ENCODE measurements at places on chromosomes 2 and 18.

DNA sequence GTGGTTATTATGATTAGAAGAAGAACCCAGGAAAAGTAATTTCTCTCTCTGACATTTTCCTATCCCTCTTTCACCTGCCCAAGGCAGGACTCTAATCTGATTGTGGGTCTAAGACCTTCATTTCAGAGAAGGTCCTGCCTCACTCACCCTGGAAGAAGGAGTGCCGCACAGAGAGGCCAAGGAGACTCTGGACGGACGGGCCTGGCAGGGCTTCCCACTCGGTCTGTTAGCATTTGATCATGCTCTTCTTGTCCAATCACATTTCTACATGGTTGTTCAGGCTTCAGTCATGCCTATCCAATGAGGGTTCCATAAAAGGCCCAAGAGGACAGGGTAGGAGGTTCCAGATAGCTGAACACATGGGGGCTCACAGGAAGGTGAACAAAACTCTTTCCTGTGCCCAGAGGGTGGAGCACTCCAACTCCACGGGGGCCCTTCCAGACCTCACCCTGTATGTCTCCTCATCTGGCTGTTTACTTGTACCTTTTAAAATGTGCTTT, 27.0 kb downstream of the ZNF892 start:
- no peak for DNase-seq

DNA sequence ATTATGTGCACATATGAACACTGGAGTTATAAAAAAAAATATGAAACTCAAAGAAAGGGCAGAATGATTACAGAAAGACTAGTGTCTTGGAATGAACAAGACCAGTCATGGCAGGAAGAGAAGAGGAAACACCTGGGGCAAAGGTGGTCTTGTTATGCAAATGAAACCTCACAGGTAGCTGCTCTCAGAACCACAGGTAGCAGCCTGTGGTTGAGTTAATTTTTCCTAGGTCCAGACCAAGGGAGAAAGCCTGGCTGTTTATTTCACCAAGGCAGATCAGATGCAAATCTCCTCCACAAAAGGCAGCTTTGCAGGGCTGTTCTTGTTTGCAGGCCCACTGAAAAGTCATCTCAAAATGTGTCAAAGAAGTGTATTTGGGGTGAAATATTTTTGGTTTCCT, 785.8 kb downstream of the RNF144A start:
- DNase-seq, result no peak

DNA sequence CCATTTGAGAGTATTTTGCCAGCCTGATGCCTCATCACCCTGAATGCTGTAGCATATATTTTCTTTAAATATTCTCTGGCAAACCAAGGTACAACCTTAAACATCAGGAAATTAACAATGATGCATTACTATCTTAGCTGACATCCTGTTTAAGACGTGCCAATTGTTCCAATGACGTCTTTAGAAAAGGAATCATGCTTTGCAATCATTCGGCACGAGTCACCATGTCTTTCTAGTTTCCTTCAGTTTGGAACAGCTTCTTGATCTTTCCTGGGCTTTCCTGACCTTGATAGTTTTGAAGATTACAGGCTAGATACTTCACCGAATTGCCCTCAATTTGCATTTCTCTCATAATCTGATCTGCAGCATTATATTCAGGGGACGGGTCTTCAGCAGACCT, 88.2 kb upstream of the GLI2 start:
- no peak for DNase-seq

- DNase-seq, result no peak
These were observed 8.5 kb downstream of the STAM2 start for GRCh38 chr2:152167065-152167464.

DNA sequence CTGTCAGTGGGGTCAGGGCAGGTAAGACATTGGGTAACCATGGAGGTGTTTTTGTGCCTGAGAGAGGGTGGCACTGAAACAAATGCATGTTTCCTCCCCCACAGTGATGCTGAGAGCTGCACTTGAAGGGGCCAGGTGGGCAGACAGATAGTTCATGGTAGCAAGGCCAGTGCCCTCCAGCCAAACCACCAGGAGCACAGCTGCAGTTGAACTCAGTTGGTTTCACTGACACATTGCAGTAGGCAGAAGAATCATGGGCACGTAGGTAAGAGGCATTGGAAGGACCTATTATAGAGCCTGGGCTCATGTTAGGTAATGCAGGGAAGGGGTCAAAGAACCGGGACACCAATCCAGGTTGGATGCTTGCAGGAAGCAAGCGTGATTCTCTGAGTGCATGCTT, 93.2 kb upstream of the ARL4C start:
- no peak for DNase-seq

DNA sequence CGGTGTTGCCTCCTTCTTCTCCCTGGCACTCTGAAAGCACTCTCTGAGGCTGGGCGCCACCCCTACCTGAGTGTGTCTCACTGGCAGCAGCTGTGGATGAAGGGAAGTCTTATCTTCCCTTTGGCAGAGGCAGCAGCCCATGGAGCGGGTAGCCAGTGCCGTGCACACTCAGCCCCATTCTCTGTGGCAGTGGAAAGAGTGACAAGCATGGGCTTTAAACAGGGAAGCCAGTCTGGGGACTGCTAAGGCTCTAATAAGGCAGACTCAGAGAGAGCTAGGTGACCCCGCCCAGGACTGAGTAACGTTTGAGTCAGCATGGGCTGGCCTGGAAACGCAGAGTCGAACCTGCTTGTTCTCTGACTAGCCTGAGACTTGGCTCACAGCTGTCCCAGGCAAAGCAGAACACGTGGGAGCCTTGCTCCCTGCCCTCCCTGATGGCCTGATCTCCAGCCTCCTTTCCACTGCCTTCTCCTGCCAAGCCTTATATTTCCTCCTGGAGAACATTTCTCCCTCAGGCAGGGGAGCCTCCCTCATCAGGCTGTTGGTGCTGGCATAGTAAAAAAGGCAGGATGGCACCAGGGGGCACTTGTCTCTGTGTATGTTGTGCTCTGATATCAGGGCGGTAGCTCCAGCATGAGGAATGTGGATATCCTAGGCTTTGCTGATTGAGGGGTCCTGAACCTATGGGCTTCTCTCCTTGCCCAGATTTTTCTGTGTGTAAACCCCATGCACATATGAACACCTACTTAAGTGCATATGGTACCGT, 93.9 kb upstream of the LGALSL start:
- DNase-seq, result no peak

DNA sequence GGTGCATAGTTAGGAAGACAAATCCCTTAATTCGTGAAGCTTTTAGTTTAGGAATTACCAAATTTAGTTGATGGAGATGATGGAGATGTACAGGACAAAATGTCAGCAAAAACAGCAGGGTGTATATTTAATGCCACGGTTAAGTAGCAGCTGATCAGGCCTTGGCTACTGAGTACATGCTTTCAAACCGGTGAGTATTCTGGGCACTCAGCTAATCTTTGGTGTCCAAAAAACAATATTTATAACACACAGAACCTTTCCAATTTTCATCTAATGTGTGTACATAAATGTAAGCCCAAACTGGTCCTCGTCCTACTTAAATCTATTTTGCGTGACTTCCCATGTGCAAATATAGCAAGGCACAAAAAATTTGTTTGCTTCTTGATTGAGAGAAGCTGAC, 703.4 kb upstream of the LINC00305 start:
- no peak for DNase-seq

- no peak for DNase-seq
These were observed 479.3 kb downstream of the CPS1 start for GRCh38 chr2:211035548-211036185.

DNA sequence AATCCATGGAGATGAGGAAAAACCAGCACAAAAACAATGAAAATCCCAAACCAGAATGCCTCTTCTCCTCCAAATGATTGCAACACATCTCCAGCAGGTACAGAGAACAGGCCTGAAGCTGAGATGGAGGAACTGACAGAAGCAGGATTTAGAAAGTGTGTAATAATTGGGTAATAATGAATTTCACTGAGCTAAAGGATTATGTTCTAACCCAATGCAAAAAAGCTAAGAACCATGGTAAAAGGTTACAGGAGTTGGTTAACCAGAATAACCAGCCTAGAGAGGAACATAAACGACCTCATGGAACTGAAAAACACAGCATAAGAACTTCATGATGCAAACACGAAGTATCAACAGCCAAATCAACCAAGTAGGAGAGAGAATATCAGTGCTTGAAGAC, 13.7 kb upstream of the SERPINB11 start:
- no peak for DNase-seq

GRCh38 chr2:162435676-162436075, 91.7 kb downstream of the GCA start:
- DNase-seq, result no peak

DNA sequence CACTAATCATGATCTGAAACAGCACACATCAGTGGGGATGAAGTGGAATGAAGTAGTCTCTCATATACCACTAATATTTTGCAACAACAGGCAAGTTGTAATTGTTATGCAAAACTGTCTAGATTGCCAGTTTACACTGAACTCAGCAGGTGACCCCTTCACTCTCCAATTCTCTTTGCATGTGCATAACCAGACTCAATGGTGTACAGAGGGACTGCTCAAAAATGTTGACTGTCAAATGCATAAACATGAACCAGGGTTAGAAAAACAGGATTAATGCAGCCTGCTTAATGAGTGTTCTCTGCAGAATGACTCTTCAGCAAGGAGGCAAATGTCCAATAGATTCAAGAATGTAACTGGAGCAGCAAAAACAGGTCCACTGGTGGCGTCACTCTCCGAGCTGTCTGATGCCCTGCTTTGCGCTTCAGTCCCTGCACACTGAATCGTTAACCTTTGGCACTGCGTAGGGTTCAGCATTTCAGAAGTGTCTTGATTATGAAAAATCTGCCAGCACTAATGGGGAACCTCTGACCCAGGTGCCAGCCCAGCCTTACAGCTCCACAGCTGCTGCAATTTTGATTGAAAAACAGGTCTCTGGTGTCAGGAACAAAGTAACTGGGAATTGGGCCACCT, 209.3 kb downstream of the TDRD15 start:
- DNase-seq, result no peak

DNA sequence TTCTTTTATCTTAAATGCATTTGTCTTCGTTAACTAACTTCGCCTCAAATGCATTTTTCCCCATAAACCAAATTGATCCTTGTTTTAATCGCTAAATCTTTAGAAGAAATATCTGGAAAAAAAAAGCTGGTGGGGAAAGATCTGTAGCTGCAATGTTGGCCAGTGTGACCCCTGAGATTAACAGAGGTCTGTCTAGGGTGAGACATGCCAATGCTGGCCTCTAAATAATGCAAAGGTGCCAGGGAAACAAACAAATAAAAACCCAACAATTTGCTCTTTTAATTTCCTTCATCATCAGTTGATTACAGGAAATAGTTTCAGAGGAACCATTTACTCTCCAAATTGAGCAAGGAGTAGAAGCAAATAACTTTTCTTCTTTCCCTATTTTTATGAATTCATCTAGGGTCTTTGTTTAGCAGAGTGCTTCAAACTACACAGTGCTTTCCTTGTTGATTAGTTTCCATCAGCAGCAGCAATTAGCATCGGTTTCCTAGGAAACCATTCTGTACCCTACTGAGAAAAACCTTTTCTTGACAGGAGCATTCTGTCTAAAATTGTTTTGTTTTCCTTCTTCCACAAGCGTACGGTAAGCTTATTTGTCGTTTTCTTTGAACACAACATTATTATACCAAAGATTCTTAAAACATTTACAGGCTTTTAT, 100.5 kb upstream of the UNC80 start:
- DNase-seq, result no peak

- DNase-seq, result no peak
These were observed 133.0 kb downstream of the CELF4 start for GRCh38 chr18:37432436-37433195.

- DNase-seq, result no peak
These were observed 87.2 kb downstream of the RHOB start for GRCh38 chr2:20533993-20534622.

- DNase-seq, result no peak
These were observed 18.1 kb upstream of the GCFC2 start for GRCh38 chr2:75728614-75729419.

DNA sequence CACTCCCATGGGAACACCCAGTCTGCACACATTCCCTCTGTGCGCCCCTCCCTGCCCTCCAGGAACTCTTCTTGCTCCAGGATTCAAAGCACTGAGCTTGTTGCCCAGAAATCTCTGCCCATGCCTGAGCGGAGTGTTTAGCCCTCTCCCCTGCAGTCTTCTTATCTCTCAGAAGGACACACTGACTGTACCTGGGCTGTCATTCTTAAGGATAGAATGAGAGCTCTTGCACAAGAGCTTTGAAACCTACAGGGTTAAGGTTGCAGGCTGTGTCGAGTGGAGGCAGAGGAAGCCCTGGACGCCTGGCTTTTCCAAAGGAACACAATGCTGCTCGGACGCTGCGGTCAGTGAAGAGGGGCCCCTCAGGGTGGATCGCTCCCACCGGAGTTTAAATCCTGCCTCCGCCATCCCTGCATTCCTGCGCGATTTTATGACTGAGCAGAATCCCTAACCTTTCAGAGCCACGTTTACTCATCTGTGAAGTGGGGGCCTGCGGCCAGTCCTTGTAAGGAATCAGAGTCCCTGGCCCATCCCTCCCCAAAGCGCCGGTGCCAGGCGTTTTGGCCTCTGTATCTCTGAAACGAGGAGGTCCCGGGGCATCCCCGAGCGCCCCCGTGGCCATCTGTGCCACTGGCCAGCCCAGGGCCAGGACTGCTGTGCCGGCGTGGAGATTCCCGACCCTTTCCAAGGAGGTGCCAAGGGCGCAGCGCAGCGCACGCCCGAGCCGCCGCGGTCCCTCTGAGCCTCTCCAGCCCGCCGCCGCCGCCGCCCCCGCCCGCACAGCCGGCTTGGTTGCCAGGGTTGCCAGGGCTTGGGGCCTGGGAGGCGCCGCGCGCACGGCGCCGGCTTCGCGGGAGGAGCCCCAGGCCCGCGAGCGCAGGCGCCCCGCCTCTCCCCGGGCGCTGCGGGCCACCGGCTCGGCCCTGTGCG, 58.9 kb downstream of the FAM168B start:
- DNase-seq, result no peak

- no peak for DNase-seq
These were observed 9.7 kb upstream of the IL1RN start for GRCh38 chr2:113117541-113118262.

DNA sequence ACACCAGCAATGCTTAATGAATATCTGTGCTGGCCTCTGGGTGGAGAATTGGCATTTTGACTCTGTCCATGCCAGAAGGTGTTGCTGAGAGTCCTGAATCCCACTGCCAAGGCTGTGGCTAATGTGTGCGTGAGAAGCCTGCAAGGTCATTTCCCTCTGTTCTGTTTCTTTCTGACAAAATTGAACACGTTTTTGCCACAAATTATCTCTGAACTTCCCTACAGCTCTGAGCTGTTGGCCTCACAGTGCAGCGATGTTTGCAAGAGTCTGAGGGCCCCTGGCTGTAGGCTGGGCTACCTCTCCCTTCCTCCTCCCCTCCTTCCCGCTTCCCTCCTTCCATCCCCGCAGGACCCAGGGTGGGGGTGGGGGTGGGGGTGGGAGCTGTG, 154.1 kb upstream of the HS6ST1 start:
- no peak for DNase-seq

- DNase-seq, result no peak
These were observed 32.3 kb downstream of the COPS8 start for GRCh38 chr2:237118025-237118424.

GRCh38 chr18:41845563-41845962, 109.5 kb upstream of the PIK3C3 start:
- DNase-seq, result no peak

Data from SW 1271 (cell line).